RPMI8226 (cell line): ENCODE measurements at places on chromosomes 5 and 9.

- peak; percentile 83 for DNase-seq
Measured at GRCh38 chr5:14142827-14143545, at the start of gene TRIO. Gene TRIO, plus strand, starts transcription at chr5:14143342. Its CDS starts 384 bp downstream, at chr5:14143726.

DNA sequence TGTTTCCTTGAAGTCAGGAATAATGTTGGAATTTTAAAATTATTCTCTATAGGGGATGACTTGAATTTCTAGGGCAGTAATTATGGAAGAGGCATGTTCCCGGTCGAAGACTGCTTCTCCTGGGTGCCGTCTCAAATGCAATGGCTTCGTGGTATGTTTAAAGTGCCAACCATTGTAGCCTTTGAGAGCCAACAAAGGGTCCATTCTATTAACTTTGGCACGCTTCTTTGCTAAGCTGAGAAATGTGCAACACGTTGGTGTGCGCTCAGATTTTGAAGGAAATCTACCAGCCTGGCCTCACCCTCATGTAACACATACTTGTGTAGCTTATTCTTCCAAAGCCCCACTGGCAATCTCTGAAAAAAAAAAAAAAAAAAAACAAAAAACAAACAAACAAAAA lies 221.2 kb upstream of the ANKH start:
- DNase-seq, result no peak

GRCh38 chr5:67166460-67167285 lies 29.9 kb downstream of the CD180 start:
- peak; percentile 46 for DNase-seq

DNA sequence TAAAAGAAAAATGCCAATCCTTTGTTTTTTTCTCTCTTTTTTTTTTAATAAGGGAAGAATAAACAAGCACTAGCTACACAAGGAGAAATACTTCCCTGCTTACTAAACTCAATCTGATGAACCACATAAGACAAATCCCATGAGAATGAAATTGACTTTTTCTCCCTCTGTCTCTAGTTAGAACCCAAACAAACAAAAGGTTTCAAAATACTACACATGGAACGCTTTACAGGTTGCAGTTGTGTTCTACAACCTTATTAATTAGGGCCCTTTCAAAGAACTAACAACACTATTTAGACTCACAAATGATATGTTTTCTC lies 124.5 kb downstream of the PDE4D start:
- no peak for DNase-seq

- DNase-seq, result no peak
Measured at GRCh38 chr5:92543201-92543600, 1037.8 kb downstream of the NR2F1-AS1 start.

DNA sequence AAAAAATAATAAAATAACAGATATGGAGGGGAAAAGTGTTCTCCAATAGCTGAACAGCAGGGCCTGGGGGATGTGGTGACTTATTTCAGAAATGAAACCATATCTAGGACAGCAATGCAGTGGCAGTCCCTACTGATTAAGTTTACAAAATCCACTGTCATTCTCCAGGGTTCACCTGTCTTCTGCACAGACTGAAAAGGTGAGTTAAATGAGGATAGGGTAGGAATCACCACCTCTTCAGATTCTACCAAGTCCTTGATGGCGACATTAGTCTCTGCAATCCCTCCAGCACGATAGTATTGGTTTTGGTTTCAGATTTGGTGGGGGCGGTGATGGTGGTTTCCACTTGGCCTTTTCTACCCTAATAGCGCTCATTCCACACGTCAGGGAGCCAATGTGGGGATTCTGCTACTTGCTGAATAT lies 32.3 kb upstream of the NPM1 start:
- peak; percentile 22 for DNase-seq

- no peak for DNase-seq
Measured at GRCh38 chr9:35318741-35319140, 156.9 kb downstream of the UNC13B start.

DNA sequence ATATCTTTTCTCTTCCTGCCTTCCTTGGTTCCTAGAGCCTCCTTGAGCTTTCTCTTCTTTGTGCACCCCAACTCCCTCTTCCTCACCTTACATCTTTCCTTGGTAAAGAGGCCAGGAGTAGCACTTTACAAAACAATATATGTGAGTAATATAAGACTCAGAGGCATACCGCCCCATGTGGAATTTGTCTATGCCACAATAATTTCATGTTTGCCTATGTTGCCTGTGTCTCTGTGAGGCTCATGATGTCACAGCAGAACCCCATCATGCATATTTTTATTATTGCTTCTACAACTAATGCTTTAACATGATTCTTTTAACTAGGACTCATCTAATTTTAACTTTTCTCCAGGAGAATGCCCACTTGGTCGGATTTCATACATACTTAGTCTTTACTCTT lies 15.0 kb upstream of the LVRN start:
- no peak for DNase-seq

DNA sequence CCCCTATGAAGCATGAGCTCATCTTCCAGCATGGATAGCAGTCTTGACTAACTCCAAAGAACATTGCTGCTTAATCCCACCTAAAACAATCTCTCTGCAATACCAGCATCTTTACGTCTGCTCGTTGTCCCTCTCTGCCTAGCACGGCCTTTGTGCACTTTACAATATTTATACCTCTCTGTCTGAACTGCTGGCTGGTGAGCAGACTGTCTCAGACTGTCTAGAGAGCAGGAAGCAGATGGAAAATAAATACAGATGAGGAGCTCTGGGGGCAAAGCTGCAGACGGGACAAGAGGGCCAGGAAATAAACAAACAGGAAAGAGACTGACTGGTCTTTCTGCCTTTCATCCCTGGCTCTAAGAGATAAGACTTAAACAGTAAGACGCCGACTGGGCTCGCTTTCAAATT lies 224.8 kb downstream of the ENC1 start:
- no peak for DNase-seq

DNA sequence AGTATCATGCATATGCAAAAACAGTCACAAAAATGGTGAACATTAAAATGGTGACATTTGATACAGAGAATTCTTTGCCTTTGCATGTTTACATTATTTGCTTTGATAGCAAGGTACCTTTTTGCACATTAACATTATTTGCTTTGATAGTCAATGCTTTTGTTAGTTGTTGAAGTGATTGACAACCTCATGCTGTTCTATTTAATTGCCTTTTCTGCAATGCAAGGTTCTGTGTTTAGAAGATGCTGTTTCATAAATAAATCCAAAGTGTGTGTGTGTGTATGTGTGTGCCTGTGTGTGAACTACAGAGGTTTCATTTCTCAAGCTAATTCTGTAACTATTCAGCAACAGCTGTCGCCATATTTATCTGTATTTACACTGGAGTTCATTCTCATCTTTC lies 668.7 kb downstream of the NR2F1-AS1 start:
- DNase-seq, result no peak

DNA sequence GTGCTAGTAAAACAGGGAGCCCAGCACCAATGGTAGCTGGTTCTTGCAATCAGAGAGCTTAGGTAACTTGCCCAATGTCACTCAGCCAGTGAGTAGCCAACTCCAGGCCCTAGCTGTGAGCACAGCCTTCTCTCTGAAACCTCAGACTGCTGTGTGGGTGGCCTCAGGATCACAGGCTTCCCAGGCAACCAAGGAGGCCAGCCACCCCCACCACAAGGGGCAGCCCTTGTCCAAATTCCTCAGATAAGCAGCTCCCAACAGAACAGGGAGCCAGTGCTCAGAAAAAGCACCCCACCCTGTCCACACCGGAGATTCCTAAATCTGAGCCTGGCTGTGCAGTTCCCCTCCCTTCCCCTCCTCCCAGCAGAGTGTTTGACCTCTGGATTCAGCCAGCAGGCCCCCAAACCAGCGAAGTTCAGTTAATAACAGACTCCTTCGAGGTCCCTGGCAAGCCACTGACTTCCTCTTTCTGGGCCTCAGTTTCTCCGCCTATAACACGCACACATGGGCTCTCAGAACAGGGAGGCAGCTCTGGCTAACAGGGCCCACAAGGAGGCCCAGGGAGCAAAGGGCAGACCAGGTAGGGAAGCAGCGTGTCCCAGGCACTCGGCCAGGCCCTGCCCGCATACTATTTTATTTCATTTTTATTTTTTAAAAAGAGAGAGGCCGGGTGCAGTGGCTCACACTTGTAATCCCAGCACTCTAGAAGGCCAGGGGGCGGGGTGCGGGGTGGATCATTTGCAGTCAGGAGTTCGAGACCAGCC lies 2.7 kb downstream of the EEIG1 start:
- DNase-seq, result no peak

- no peak for DNase-seq
Measured at GRCh38 chr5:169717288-169717687, 80.2 kb downstream of the DOCK2 start.

DNA sequence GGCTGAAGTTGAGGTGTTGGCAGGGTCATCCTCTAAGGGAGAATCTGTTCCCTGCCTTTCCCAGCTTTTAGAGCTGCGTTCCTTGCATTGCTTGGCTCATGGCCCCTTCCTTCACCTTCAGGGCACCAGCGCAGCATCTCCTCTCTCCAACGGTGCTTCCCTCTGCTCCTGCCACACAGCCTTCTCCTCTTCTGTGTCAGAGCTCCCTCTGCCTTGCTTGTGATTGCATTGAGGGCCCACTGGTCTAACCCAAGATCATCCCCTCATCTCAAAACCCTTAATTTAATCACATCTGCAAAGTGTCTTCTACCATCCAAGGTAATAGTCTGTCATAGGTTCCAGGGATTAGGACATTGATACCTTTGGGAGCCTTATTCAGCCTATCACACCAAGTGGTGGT lies 205.7 kb upstream of the TBCA start:
- DNase-seq, result no peak
